ENCODE measurements at places on chromosomes 13 and 19. TPM values are rescaled to one million over a fixed set of nuclear protein-coding genes. Genes with fewer than 3 reads are reported as not detected.

Gene ZNF492
- not detected for polyA plus RNA-seq

Gene RGS9BP
- not detected for polyA plus RNA-seq

Gene KLK11
- not detected for polyA plus RNA-seq

Gene ADM5
- 3.3 TPM for polyA plus RNA-seq

Gene NLRP7
- polyA plus RNA-seq, result not detected

Gene ZNF490
- 1.4 TPM for polyA plus RNA-seq

Gene MBD3L2
- polyA plus RNA-seq, result not detected

Data from endothelial cell of umbilical vein (primary cell).